ENCODE measurements at places on chromosomes 12 and 14. TPM values are rescaled to one million over a fixed set of nuclear protein-coding genes. Genes with fewer than 3 reads are reported as not detected.

GRCh38 chr12:70927356-70927755, 6.8 kb upstream of the PTPRR start:
- no peak for DNase-seq

DNA sequence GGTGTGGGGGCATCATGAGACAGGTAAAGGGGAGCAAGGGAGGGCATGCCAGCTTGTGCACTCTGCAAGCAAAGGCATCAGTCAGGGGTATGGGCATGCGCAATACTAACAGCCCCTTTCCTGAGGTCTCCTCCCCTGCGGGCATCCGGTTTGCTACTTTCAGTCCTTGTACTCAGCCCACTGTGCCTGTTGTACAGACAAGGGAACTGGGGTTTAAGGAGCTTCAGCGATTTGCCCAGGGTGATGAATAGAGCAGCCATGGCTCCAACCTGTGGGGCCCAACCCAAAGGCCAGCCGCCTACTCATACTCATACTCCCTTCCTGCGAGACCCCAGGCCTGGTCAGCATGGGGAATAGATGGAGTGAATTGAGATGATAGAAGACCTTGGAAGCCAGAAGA, 66.7 kb downstream of the GALNT16 start:
- no peak for DNase-seq

GRCh38 chr12:26122681-26123481, 2.0 kb downstream of the BHLHE41 start:
- peak; percentile 80 for DNase-seq

DNA sequence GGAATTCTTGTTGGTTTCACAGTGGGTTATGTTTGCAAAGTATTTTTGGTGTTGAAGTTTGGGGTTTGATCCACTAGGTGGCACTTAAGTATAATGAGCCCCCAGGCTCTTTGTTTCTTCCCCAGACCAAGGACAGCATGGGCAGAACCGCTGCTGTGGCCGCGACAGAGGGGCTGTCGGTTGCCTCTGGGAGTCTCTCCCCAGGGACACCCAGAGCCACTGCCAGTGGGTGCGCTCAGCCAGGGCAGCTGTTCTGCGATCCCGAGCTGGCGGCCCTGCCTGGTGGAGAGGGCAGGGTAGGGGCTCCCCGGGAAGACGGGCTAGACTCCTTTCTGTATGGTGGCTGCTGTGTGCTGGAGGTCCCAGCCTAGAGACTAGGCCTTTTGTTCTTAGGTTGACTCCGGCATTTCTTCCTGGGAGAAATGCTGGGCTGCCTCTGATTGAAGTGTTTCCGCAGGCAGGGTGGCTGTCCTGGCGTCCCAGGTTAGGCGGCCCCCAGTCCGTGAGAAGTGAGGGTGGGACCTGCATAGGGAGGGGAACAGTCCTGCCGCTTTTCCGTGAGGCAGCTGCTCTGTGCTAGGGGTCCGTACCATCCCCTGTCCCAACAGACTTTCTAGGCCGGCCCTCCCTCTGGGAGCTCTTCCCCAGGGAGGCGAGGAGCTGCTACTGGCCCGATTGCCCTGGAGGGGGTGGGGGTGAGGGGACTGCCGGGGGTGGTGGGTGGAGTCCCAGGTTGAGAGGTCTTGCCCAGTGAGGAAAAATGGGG, 253.1 kb upstream of the PELI2 start:
- DNase-seq, result no peak

- peak; percentile 60 for DNase-seq
Measured at GRCh38 chr12:105330283-105330930, at the start of gene C12orf75. C12orf75 (plus strand) TSS chr12:105330691; CDS start chr12:105330892, 201 bp downstream.

DNA sequence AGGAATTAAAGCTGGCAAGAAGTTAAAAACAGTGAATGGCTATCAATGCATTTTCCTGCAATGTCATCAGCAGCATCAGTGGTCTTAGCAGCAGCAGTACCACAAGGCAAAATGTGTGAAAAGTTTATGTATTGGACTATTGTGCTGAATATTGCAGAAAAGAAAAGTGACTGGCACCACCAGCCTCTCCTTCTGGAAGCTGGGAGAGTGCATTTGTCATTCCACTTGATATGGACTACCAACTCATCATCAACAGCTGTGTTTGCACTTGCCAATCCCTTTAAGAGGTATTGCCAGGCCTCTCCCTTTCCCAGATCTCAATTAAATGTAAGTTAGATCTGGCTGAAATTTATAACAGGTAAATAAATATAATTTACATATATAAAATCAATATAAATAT, 151.0 kb upstream of the GZMB start:
- no peak for DNase-seq

- DNase-seq, result no peak
Measured at GRCh38 chr12:104566244-104566993, 109.7 kb downstream of the CHST11 start.

Gene SERPINA3
- 5.2 TPM for total RNA-seq

- DNase-seq, result no peak
Measured at GRCh38 chr12:123200414-123200813, 32.5 kb downstream of the MPHOSPH9 start.

DNA sequence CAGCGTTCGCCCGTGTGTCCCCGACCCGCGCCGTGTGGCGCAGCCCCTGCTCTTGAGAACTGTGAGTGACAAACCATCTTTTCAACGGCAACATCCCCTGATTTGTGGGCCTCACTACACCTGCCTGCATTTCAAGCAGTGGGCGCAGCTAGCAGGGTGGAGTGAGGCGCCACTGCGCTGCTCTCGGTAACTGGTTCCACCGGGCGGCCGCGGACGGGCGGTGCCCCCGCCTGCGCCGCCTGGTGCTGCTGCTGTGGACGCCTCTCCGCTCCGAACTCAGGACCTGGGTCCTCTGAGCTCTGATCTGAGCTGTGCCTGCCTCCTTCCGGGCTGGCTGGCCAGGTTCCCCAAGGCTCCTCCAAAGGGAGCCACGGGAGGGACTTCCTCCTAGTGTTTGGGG, 5.9 kb upstream of the DEGS2 start:
- DNase-seq, result no peak

GRCh38 chr12:6869049-6870021, 2.0 kb downstream of the TPI1 start:
- DNase-seq, result peak; percentile 62

DNA sequence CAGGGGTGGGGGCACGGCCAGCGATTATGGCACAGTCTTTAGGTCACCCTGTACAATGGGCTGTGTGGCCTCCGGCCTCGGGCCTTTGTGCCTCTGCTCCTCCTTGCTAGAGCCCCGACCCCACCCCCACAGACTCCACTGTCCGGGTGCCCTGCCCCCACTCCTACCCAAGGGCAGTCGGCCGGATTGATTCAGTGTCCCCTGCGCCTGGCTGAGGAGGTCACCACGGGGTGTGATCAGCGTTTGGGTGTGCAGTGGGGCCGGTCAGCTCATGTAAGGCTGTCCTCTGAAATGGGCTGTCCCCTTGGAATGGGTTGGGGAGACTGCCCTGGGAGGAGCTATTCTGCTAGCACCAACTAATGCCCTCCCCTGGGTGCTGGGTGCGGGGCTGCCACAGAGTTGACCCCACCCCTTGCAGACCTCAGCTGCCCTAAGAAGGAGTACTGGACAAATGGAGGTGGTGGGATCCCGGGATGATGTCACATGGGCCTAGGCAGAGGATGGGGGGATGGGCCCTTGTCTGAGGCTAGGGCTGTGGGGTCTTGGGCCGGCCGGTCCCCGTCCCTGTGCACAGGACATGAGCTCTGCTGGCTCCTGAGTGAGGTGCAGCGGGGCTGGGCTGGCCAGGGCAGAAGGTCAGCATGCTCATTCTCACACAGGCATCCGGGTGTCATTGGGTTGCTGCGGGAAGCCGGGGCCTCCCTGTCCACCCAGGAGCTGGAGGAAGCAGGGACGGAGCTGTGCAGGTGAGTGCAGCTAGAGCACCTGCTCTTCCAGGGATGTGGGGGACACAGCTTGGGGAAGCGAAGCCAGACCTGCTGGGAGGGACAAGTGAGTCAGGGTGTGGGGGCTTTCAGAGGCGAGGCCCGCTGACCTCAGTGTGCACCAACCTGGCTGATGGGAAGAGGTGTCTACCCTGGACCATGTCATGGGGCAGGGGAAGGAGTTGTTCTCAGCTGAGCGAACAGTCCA, 23.4 kb downstream of the ASPG start:
- no peak for DNase-seq

Gene DEPDC4
- 4.2 TPM for total RNA-seq

All from mammary epithelial cell (primary cell).